ENCODE measurements at places on chromosomes 7 and 10.

- DNase-seq: no peak
These were observed 192.7 kb downstream of the MLLT10 start for GRCh38 chr10:21726601-21727225.

- DNase-seq: no peak
These were observed 174.4 kb downstream of the SLIT1 start for GRCh38 chr10:97011397-97011796.

DNA sequence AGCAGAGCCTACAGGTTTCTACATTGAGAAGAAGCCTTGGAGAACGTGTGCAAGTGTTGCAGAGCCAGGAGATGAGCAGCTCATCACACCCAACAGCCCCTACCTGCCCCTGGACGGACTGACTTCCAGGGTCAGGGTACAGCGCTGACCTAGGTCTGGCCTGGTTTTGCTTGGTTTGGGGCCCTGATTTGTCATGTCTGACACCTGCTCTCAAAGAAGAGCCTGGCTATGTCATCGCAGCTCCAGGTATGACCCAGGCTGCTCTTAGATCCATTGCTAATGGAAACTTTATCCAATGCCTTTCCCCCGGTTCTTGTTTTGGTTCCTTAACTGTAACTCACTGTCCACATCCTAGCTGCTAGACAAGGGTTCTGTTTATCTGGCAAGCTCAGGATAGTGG lies 149.5 kb downstream of the CXCL12 start:
- DNase-seq: no peak

DNA sequence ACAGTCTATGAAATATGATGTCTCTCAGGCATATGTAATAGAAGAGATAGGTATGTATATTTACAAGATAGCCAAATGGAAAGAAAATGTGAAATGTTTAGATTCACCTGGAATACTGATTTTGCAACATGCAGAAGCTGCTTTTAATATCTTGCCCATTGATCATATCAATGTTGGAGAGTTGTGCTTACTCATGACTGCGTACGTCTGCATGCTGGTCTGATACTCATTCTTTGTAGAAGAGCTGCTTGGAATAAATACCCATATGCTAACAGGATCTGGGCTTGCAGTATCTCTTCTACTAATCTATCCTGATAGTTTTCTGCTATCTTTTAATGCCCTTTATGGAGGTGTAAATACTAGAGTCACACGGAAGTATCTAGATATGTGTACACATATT lies 120.6 kb upstream of the FOXP2 start:
- no peak for DNase-seq

DNA sequence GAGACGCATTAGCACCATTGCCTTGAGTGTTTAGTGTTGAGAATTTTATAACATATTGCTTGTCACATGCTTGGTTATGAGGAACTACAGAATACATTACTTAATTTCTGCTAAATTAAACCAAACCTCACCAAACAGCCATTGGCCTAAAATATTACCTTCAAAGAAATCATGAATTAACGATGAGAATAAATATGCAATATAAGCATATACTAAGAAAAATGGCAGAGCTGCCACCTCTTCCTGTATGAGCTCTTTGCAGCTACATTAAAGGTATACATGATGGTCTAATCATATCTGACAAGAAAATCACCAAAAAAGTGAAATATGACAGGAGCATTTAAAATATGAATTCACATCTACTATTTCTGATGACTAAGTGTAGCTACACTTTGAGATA lies 5.2 kb upstream of the RHEB start:
- no peak for DNase-seq

- no peak for DNase-seq
These were observed 271.4 kb downstream of the TSPAN12 start for GRCh38 chr7:120586571-120586970.

- DNase-seq: peak; percentile 69
These were observed 328 bp downstream of the ESYT2 start for GRCh38 chr7:158829021-158829341.

DNA sequence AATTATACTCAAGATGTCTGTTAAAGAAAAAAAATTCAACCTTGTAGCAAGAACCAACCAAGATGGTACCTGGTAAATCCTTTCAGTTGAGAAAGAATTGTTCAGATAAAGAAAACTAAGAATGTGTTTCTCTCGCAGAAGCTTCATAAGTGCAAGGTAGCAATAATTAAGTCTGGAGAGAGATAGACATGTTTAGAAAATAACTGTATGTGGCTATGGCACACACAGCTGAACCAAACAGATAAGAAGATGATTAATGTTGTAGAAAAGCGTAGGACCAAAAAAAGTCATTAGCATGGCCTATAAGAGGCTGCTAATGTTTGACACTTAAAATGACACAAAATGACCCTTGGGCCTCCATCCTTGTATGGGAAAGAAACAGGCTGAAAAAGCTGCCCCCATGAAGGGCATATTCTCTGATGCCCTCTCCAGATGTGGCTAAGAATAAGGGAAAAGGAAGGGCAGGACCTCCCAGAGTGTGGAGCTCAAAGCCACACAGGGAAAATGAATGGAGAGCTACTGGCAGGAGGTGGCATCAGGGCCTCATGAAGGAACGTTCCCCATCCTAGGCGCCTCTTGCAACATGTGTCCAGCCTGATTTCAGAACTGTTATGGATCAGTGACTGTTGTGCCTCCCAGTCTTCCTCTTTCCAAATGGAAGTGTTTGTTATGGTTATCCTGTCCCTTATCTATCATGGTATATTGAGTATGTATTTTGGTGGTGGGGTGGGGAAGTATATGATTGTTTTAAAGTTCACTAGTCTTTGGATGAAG lies 30.7 kb downstream of the TLL2 start:
- no peak for DNase-seq

DNA sequence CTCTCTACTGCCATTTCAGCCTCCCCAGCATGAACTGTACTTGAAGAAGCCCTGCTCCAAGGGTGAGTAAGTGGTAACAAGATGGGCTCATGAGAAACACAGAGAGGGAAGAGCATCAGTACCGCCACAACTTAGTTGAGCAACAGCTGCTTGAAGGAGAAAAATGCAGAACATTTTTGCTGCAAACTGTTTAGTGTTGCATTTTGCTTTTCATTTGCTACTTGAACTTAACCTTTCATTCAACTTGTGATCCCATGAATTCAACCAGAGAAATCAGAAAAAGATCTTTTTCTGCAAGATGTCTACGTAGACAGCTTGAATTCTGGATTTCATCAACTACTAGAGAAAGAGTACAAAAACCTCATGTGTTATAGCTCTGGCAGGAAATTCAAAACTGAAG lies 40.7 kb downstream of the ANK3 start:
- DNase-seq: no peak

GRCh38 chr10:50641626-50642025 lies 17.9 kb upstream of the SGMS1 start:
- no peak for DNase-seq

DNA sequence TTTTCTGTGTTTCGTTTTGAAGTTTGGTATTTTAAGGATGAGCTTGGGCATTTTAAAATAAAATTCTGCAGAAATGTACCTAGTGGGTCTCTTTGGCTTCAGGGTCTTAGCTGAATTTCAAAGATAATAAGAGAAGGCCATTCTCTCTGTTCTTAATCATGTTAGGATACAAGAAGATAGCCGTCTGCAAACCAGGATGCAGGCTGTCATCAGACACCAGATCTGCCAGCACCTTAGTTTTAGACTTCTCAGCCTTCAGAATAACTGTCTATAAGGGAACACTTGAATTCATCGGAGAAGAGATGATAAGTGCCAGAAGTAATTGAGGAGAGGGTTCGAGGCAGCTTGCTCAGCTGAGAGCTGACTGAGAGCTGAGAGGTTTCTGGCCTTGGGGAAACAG lies 202.1 kb downstream of the REEP3 start:
- no peak for DNase-seq

GRCh38 chr7:155991470-155991869 lies 179.2 kb upstream of the SHH start:
- DNase-seq: no peak

DNA sequence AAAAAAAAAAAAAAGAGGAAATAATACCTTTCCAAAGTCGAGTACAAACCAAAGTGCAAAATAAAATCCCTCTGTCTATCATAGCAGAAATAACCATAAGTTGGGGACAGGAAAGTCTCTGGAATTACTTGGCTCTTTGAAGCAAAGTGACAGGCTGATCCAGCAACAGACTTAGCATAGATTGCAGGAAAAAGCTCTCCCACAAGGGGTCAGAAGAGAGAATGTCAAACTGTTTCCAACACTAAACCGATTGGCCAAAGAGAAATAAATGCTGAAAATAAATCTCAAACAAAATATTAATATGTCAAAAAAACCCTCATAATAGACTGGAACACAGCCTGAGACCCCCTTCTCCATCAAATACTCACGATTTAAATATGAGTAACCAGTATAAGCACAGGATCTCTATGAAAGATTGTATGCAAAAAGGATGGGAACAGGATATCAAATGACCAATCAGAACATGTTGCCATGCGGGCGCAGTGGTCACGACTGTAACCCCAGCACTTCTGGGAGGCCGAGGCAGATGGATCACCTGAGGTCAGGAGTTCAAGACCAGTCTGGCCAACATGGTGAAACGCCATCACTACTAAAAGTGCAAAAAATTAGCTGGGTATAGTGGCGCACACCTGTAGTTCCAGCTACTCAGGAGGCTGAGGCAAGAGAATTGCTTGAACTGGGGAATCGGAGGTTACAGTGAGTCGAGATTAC lies 1000.7 kb upstream of the LRRN3 start:
- DNase-seq: peak; percentile 7

GRCh38 chr10:108180878-108181277 lies 1016.4 kb upstream of the SORCS1 start:
- DNase-seq: no peak

DNA sequence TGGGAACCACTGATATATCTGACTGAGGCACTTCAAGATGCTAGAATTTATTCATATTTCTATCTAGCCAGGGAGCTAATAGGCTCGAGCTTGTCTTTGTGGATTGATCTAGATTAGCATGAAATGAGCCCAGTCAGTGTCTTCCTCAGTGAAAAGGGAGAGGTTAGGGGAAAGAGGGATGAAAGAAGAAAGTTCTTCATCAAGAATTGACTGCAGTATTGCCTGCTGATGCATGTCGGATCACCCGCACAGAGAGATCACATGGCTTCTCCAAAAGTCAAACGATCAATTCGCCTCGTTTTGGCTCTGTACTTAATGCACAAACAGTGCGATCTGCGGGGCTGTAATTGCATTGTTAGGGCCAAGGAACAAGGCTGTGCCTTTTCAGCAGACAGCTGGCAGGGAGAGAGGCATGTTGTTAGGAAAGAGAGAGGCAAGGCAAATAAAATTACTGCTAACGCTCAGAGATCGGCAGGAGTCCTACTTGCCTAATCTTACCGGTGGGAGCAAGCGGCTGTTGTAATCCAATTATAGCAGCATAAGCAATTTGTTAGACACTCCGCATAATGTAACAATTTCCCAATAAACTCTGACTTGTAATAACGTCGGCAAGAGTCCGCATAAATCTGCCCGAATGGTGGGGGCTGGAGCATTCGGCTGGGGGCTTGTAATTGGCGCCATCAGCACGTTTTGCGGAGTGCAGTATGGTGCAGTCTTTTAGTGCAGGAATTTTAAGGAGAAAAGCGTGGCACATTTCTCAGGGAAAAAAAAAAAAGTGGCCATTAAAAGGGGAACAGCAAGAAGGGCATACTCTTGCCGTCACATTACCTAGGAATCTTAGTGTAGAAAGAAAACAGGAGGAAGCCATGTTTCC lies 102.1 kb downstream of the POLL start:
- peak; percentile 13 for DNase-seq

All from HL-60 (cell line).